GM20000 (cell line): ENCODE measurements at places on chromosomes 3 and 15.

DNA sequence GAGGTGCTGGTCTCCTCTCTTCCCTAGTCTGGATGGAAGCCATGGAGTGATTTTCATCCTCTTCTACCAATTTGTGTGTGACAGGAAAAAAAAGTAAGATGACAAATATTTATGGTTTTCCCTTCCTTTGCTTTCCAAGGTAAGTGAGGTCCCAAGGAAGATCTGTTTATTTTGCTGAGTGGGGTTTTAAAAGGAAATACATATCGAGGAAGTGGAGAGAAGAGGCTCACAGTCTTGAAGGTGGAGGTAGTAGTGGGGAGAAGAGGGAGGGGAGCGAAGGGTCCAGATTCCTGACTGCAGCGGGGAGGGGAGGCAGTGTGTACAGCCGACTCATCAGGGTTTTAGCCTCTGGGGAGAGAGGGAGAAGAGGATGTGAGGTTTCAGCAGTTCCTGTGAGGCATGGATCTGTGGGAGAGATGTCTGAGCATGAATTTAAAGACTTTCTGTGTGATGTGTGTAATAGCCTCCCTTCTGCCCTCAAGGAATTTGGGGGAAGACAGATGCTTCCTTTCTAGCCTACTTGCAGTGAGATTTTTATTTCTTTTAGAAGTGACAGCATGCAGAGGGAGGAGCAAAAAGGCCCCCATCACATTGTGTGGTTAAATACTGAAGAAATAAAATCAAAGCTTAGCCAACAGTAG is 272.4 kb downstream of the THRB start:
- no peak for DNase-seq

- DNase-seq, result peak; percentile 57
These were observed 8.8 kb downstream of the RPL39L start for GRCh38 chr3:187130346-187131066.

DNA sequence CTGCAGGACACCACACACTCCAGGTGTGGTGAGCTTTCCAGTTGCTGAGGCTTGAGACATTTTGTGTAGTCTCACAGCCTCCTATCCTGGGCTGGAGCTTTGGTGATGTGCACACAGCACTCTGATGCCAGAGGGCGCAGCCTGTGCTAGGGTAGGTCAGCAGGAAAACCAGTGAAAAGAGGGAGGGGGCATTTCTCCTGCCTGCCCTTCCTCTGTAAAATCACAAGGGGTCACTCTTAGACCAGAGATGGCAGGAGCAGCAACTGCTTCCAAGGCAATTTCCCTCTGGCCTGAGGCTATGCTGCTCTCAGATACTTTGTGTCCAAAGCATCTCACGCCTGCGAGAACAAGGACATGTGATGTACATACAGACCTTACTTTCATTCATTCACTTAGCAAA is 16.5 kb upstream of the MUSTN1 start:
- DNase-seq, result peak; percentile 68

GRCh38 chr15:85422607-85423006 is 42.2 kb downstream of the AKAP13 start:
- no peak for DNase-seq

- no peak for DNase-seq
These were observed 1.3 kb upstream of the RBP1 start for GRCh38 chr3:139540651-139541531.

- DNase-seq, result no peak
These were observed 511.3 kb downstream of the GABRG3 start for GRCh38 chr15:27482287-27482686.

- DNase-seq, result no peak
These were observed 39.5 kb downstream of the OXSR1 start for GRCh38 chr3:38204599-38205471.

DNA sequence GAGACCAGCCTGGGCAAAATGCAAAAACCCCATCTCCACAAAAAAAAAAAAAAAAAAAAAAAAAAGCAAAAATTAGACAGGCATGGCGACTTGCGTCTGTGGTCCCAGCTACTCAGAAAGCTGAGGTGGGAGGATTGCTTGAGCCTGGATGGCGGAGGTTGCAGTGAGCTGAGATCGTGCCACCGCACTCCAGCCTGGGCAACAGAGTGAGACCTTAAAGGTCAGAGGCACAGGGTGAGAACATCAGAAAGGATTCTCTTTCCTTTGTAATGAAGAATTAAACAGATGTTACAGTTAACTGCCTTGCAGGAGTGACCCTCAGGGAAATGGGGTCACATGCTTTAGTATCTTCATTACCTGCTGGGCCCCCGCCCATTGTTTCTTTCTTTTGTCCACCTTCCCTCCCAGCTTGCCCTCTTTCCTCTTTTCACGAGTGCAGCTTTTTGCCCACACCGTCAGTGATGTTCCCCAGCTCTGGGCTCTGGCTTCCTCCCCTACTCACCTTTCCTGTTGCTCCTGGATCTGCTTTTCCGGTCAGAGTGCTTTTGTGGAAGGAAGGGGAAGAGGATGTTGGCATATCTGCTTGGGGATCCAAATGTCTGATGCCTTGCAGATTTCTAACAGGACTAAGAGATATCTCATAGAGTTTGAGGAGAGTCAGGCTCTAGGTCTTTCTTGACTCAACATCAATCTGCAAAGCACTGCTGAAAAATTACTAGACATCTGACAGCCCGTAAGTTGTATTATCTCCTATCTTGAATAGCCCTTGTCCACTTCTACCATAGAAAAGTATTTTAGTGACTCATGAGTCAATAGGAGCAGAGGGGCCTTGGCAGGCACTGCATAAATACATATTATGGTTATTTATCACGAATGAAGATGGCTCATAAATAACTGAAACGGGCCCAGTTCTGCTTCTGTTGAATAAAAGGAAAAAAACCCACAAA is 35.6 kb upstream of the NDUFB4 start:
- no peak for DNase-seq

- DNase-seq, result no peak
These were observed 4.5 kb downstream of the FETUB start for GRCh38 chr3:186644683-186645082.

DNA sequence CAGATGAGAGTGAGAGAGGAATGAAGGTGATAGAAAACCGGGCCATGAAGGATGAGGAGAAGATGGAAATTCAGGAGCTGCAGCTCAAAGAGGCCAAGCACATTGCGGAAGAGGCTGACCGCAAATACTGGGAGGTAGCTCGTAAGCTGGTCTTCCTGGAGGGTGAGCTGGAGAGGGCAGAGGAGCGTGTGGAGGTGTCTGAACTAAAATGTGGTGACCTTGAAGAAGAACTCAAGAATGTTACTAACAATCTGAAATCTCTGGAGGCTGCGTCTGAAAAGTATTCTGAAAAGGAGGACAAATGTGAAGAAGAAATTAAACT is 88.9 kb downstream of the EOMES start:
- no peak for DNase-seq

- no peak for DNase-seq
These were observed 370.7 kb upstream of the SLCO3A1 start for GRCh38 chr15:91482799-91483198.

- no peak for DNase-seq
These were observed 40.3 kb downstream of the WNT5A start for GRCh38 chr3:55446850-55447249.

DNA sequence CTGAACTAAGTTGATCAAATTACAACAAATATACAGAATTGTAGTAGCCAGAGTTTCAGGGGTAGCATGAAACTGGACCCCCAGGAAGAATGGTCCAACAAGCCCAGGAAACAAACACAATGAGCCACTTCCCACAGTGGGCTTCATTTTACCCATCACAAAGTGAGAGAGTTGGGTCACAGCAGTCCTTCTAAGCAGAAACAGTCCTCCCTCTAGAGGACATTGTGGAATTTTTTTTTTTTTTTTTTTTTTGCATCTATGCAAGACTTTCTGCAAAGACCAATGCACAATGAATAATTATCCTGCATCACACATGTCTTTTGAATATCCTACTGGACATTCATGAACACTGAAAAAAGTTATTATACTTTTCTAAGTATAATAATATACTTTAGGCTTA is 73.8 kb upstream of the ATP13A5 start:
- no peak for DNase-seq

DNA sequence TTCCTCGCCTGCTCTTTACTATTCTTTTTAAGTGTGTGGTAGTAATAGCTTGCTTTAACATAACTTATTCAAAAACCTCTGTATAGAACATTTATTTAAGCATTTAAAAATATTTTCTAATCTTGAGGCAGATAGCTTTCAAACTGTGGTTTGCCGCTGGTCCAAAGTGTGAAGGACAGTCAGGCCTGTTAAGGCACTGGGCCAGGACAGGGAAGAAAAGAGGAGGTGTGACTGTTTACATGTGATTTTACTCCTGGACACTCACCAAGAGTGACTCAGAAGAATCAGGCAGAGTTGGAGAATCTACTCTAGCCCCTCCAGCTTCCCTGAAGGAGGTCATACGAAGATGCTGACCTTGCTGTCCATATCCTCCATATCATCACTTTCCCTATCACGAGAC is 44.7 kb downstream of the CEP152 start:
- no peak for DNase-seq

- no peak for DNase-seq
These were observed 376.3 kb downstream of the LPP start for GRCh38 chr3:188530226-188530625.

GRCh38 chr3:194251007-194251406 is 100.1 kb downstream of the CPN2 start:
- DNase-seq, result no peak

GRCh38 chr15:71732636-71733035 is 77.7 kb upstream of the NR2E3 start:
- no peak for DNase-seq

- DNase-seq, result no peak
These were observed 96.3 kb downstream of the TPRG1 start for GRCh38 chr3:189267981-189268613.

DNA sequence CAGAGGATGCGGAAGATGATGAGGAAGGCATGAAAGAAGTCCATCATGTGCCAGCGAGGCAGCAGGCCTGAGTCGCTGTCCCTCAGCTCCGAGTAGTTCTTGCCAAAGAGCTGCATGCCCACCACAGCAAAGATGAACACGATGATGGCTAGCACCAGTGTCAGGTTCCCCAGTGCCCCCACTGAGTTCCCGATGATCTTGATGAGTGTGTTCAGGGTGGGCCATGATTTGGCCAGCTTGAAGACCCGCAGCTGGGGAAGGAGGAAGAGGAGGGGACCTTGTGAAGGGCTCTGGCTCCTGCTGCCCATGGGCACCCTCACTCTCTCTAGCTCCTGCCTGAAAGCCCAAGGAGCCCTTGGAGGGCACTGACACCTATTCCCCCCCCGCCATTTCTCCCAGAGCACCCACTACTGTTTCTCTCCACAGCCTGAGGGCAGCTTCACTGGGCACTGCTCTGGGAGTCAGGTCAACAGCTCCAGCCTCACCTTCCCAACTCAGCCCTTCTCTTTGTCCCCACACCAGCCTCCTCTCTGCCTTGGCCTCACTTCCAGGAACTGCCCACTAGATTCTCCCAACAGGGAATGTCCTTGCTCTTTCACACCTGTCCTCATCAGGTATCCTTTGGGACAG is 63.6 kb downstream of the SCN5A start:
- DNase-seq, result no peak

DNA sequence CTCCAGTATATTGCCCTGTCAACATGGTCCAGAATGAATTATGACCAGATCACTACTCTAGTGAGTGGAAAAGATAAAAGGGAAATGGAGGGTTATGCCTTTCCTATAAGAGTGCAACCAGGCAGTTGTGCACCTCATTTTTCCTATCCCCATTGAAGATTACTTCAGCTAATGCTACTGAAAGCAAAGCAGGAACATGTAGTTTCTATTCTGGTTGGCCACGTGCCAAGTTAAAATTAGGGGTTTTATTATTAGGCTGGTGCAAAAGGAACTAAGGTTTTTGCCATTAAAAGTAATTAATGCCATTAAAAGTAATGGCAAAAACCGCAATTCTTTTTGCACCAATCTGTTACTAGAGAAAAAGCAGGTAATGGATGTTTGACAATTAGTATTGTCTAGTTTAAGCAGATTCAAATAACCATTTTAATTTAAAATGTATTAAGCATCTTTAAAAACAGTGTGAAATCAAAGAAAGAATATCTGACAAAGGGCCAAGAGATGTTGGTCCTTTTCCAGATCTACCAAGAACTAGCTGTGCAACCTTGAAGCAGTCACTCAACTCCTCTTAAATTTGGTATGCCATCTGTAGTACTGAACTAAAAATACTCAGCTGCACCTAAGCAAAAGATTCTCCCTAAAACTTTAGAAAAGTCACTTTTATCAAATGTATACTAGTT is 567.5 kb upstream of the CCDC54 start:
- DNase-seq, result no peak

DNA sequence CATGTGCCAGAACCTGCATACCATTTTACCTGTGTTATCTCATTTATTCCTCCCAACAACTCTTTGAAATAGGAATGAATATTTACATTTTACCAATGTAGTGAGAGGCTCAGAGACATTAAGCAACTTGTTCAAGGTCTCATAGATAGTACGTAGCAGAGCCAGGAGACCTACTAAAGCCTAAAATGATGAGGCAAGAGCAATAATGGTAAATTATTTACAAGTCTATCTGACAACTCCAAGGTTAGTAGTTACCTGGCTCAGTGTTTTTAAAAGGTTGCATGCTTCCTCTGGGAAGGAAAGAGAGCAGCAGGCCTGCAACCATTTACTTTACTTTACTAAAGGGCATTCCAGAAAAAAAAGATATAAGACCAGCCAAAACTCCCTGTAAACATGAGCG is 103.0 kb downstream of the CFAP20DC start:
- DNase-seq, result no peak

DNA sequence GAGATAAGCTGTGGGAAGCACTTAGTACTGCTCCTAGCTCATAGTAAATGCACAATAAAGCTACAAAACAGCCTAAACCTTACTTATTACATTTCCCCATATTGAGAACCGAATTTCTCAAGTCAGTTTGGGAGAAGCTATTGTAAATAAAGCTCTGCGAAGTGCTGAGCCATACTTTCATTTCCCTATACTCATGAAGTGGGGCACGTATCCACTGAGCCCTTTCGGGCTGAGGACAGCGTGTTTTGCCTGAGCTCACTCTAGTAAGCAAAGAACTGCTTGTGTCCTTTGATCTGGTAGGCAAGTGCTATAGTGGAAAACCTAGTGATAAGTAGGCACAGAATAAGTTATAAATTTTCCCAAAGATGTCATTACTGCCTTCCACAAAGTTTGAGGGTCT is 165.0 kb downstream of the RSL24D1 start:
- DNase-seq, result no peak

DNA sequence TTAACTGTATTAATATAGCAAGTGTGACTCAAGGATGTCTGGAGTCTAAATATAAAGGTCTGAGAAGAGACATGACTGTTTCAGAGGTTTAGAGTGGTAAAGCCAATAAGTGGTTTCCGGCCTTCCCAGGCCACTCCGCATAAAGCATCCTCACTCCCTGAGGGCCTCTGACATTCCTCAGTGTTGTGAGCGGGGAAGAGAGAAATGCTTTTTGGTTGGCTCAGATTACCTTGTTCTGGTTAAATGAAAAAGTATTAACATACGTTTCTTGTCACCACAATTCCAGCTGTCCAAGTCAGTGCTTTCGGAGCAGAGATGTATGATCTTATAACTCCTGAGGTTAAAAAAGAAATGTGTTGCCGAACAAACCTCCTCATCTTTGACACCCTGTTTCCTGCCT is 103.8 kb downstream of the RBMS3 start:
- no peak for DNase-seq

DNA sequence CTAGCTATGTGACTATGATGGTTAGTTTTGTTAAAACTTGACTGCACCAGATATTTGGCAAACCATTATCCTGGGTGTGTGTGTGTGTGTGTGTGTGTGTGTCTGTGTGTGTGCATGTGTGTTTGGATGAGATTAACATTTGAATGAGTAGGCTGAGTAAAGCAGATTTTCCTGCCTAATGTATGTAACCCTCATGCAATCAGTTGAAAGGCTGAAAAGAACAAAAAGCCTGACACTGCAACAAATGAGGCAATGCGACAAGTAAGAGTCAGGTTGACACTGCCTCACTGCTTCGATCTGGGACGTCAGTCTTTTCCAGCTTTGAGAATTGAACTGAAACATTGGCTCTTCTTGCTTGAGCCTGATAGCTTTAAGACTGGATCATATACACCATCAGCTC is 643.0 kb downstream of the NAALADL2 start:
- DNase-seq, result no peak
